ENCODE measurements at places on chromosomes 13 and 19. TPM values are rescaled to one million over a fixed set of nuclear protein-coding genes. Genes with fewer than 3 reads are reported as not detected.

B3GNT8 gene
- total RNA-seq: 0.37 TPM

HNRNPA1L2 gene
- total RNA-seq: 5.3 TPM

ZNF667 gene
- not detected for total RNA-seq

CACNG6 gene
- 11.6 TPM for total RNA-seq

ANO8 gene
- total RNA-seq: 3.5 TPM

LONP1 gene
- 61.2 TPM for total RNA-seq

ADGRE3 gene
- not detected for total RNA-seq

ZNF534 gene
- total RNA-seq: not detected

IGLON5 gene
- 0.06 TPM for total RNA-seq

CFAP97D2 gene
- total RNA-seq: not detected

FFAR2 gene
- not detected for total RNA-seq

ASPDH gene
- total RNA-seq: not detected

DMPK gene
- total RNA-seq: 49.2 TPM

MBD3L2 gene
- not detected for total RNA-seq

CEACAM8 gene
- total RNA-seq: not detected

GJB6 gene
- total RNA-seq: not detected

C19orf67 gene
- not detected for total RNA-seq

PSG3 gene
- total RNA-seq: not detected

ZNF540 gene
- total RNA-seq: not detected

ZNF528 gene
- 0.21 TPM for total RNA-seq

KLF1 gene
- total RNA-seq: not detected

NBEA gene
- total RNA-seq: 1.5 TPM

CEACAM6 gene
- 20.6 TPM for total RNA-seq

DCT gene
- total RNA-seq: not detected

SIGLEC10 gene
- 0.08 TPM for total RNA-seq

RXFP2 gene
- total RNA-seq: not detected

NLRP7 gene
- total RNA-seq: not detected

LGALS14 gene
- total RNA-seq: not detected

EFNA2 gene
- 1.8 TPM for total RNA-seq

VSIG10L gene
- 10.9 TPM for total RNA-seq

OR7G2 gene
- not detected for total RNA-seq

IGFL3 gene
- total RNA-seq: 0.25 TPM

MEIOSIN gene
- total RNA-seq: 0.23 TPM

SSC5D gene
- 0.53 TPM for total RNA-seq

KCNN1 gene
- total RNA-seq: 0.92 TPM

FAM83E gene
- 0.29 TPM for total RNA-seq

CYP4F11 gene
- total RNA-seq: 5.1 TPM

TMEM221 gene
- total RNA-seq: 0.64 TPM

Data from A549 treated with GW870086 at 1 μM for 4 hours (cell line).